ENCODE measurements at places on chromosomes 4 and X.

DNA sequence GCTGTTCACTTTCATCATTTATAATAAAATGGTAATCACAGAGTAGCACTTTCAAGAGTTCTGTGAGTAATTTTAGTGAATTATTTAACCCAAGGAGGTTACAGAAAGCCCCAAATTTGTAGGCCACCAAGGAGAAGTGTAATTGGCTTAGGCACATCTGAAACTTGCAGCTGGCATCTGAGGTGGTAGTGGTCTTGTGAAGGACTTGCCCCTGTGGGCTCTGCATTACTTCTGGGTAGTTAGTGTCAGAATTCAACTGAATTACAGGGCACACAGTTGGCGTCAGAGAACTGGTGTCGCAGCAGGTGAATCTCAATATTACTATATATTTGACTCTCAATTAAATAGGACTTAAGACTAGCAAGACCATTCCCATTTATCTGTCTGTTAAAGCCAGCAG lies 36.9 kb downstream of the GPR174 start:
- DNase-seq, result no peak

DNA sequence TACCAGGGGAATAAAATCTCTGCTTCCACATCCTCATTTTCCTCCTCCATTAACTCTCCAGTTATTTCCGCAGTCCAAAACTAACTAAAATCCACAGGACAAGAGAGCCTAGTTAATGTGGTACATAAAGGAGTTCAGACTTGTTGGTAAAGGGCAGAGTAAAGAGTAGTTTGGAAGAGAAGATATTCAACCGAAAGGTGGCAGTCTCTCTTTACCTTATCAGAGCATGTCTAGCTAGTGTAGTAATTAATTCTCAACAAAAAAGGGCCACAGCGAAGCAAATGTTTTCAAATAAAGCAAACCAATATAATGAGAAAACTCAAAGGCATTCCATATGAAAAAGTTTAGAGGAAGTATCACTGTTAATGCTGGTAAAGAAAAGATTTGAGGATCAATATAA lies 286.5 kb downstream of the GLUD2 start:
- DNase-seq, result peak; percentile 8

- peak; percentile 56 for DNase-seq
These were observed at the start of gene GPRASP3 for GRCh38 chrX:102720237-102721168. Gene GPRASP3, plus strand, starts transcription at chrX:102720743. Its CDS starts 28,253 bp downstream, at chrX:102748996.

GRCh38 chrX:130176354-130176776 lies 4.6 kb downstream of the RAB33A start:
- peak; percentile 48 for DNase-seq

DNA sequence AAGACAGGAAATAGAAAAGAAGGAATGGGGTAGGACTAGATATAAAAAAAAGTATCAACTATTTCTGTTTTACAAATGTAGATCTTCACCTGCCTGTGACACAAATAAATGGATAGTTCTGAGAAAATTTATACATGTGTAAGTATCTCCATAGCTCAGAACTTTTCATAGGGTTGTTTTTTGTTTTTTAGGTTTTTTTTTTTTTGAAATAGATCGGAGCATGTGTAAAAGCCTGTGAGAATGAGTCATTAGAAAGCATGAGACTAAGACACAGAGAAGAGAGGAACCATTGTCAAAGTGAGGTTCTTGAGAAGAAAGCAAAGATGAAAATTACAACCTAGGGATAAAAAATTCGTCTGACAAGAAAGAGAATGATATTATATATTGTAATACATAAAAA lies 481.6 kb downstream of the PABPC4L start:
- DNase-seq, result no peak
